Endothelial cell of coronary artery (primary cell): ENCODE measurements at places on chromosomes 11 and 22. TPM values are rescaled to one million over a fixed set of nuclear protein-coding genes. Genes with fewer than 3 reads are reported as not detected.

RAB3IL1 gene
- total RNA-seq = 0.38 and 0.45 TPM in 2 replicates

CDC42BPG gene
- 0.09 and 0.18 TPM in 2 replicates for total RNA-seq

HTR3A gene
- not detected in 2 replicates for total RNA-seq

THRSP gene
- total RNA-seq = not detected in 2 replicates

MUC15 gene
- not detected in 2 replicates for total RNA-seq

MS4A4E gene
- total RNA-seq = not detected in 2 replicates

OR8G5 gene
- total RNA-seq = not detected in 2 replicates

LINC01488 gene
- total RNA-seq = not detected in 2 replicates

SDF2L1 gene
- 34.9 and 52.6 TPM in 2 replicates for total RNA-seq

MYO7A gene
- total RNA-seq = 0.18 and 0.19 TPM in 2 replicates

OR52E8 gene
- total RNA-seq = not detected in 2 replicates

SERHL2 gene
- total RNA-seq = 1.3 and 1.4 TPM in 2 replicates

MS4A4A gene
- total RNA-seq = not detected in 2 replicates

TESMIN gene
- 0.54 and 0.66 TPM in 2 replicates for total RNA-seq

MACROD1 gene
- total RNA-seq = 32.9 and 36.7 TPM in 2 replicates

BTBD18 gene
- not detected in 2 replicates for total RNA-seq

PGR gene
- total RNA-seq = 0.19 TPM in 1 of 2 replicates, not detected in the other

RIN1 gene
- 5.9 and 8.3 TPM in 2 replicates for total RNA-seq

SAA2 gene
- total RNA-seq = not detected in 2 replicates

AP5B1 gene
- 5.5 and 8.0 TPM in 2 replicates for total RNA-seq

ACAT1 gene
- 80.6 and 114 TPM in 2 replicates for total RNA-seq

CABP4 gene
- 0.45 and 1.1 TPM in 2 replicates for total RNA-seq

GP1BB gene
- 0.54 and 1.6 TPM in 2 replicates for total RNA-seq

NPTXR gene
- 0.18 and 0.47 TPM in 2 replicates for total RNA-seq

TSKU gene
- 6.0 and 6.4 TPM in 2 replicates for total RNA-seq

CD3E gene
- not detected in 2 replicates for total RNA-seq

SIK3 gene
- total RNA-seq = 7.5 and 10.8 TPM in 2 replicates

EI24 gene
- 110 and 136 TPM in 2 replicates for total RNA-seq

SMPD1 gene
- total RNA-seq = 13.0 and 23.2 TPM in 2 replicates

PAK1 gene
- 3.1 and 6.3 TPM in 2 replicates for total RNA-seq

DNAJB13 gene
- not detected in 2 replicates for total RNA-seq

NCAM1 gene
- total RNA-seq = 0.09 and 0.45 TPM in 2 replicates

OR52E2 gene
- not detected in 2 replicates for total RNA-seq

ART1 gene
- not detected in 2 replicates for total RNA-seq
